Choroid plexus epithelial cell (primary cell): ENCODE measurements at places on chromosomes 4 and X.

DNA sequence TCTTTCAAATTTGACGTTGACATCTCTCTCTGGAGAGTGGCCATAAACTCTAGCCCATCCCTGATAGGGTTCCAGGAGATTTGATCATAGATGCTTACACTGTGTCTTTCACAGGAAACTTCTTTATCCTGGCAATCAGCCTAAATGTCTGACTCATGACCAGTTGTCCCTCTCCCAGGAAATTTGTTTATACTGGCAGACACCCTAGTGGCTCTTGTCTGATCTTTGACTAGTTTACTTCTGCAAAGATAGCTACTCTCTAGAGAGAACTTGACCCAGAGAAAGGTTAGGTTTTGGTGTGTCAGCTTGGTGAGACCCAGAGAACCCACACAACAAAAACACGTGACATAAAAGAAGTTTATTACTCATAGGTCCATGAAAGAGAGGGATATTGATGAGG, 509.8 kb downstream of the CENPC start:
- DNase-seq, result peak; percentile 85

DNA sequence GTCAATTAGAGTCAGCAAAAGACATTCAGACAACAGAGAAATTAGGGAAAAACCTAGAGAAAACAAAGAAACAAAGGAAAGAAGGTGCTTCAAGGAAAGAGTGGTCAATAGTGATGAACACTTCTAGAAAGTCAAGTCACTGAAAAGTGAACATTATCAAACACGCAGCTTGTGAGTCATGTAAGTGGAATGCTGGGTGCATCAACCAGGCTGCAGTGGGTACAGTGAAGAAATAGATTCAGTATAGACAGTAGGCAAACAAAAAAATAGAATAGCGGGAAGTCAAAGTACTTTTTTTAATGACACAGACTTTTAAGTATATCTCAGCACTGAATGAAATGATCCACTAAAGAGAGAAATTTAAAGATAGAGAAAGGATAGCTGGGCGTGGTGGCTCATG, 245.8 kb downstream of the ARHGAP24 start:
- peak; percentile 66 for DNase-seq

GRCh38 chr4:80989921-80990544, 40.5 kb upstream of the BMP3 start:
- DNase-seq, result peak; percentile 85

GRCh38 chr4:185480016-185480732, 8.6 kb upstream of the CCDC110 start:
- no peak for DNase-seq

GRCh38 chrX:3659761-3660160, 53.7 kb downstream of the PRKX start:
- DNase-seq, result peak; percentile 26

- peak; percentile 74 for DNase-seq
Observed at GRCh38 chr4:126405369-126405982, 1090.7 kb downstream of the FAT4 start.

DNA sequence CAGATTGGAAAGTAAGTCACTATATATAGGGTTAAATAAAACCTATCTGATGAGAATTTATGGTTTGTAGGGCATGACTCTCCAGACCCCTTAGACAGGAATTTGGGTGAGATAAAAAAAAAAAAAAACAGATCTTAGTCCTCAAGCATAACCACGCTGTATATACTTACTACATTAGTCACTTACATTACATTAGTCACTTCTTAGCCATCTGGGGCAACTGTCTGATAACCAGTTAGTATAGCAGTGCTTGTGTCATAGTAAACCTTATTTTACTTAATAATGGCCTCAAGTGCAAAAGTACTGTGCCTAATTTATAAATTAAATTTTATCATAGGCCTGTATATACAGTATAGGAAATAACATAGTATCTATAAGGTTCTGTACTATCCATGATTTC, 60.2 kb upstream of the RPS6KA6 start:
- peak; percentile 17 for DNase-seq

DNA sequence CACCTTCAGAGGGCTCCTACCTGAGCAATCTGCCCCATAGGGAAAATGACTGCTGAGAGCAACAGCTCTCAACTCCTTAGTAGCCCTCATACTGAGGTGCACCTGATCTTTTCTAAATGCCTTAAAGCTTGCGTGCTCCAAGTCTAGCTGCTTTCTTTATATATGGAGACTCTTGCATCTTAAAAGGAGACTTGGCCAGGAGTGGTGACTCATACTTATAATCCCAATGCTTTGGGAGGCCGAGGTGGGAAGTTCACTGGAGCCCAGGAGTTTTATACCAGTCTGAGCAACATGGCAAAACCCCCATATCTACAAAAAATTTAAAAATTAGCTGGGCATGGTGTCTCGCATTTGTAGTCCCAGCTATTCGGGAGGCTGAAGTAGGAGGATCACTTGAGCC, 78.1 kb upstream of the TRIM2 start:
- DNase-seq, result no peak

DNA sequence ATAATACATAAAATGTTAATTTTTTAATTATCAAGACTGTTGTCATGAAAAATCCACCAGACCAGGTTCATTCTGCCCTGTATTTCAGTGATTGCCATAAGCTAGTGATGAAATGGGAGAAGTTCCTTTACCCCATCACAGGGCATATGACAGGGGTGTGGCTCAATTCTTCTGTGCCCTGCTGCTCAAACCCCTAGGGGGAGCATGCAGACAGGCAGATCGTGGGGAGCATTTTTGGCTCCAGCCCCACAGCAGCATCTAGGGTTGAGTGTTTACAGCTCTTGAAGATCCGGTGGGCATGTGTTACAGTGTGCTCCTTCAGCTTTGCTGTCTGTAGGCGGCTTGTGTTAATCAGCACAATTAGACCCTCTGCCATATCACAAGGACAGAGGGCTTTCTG, 700.7 kb downstream of the PCDH18 start:
- DNase-seq, result no peak

DNA sequence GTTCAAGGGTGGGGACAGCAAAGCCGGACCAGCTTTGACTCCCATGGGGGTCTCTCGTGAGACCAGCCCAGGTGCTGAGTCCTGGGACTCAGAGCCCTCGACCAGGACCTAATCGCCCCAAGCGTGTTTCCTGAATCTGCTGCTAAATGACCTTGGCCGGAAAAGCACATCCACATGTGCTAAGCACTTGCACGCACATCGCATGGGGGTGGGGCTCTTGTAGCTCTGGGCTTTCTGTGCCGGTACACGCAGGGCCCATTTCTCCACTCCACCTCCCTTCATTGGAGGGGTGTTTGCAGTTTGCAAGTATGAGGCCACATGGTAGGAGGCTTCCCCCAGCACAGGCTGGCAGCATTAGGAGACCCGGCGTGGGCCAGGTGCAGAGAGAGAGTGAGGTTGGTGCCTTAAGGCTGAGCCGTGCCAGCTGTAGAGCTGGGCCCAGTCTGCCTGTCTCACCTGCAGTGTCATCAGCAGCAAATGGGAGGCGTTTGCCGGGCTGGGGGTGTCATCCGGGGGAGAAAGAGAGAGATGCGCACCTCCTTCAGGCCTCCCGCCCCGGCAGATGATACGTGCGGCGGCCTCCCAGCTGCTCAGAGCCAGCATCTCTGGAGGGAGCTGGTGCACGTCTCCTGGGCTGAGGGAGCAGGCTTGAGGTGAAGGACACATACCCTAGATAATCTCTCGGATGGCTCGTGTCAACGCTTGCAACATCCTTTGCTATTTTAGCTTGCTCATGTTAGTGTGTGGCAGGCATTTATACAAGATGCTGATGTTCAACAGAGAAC, 45.2 kb upstream of the CLCN4 start:
- DNase-seq, result no peak

GRCh38 chr4:970046-970745, 3.2 kb downstream of the DGKQ start:
- DNase-seq, result no peak

DNA sequence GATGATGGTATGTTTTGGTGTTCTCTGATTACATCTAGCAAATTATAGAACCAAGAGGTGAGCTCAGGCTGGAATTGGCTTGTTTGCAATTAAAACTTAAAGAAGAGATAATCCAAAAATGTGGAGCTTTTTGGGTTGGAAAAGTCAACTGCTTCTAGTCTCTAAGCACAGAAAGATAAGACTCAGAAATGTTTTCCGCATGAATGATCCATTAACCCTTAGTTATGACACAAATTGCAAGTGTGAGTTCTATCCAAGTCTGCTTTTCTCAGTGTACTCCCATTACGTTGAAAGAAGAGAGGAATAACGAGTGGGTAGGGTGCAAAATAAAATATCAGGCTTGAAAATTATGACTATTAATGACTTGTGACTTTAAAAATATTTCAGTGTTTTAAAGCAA, 38.5 kb downstream of the HPGD start:
- no peak for DNase-seq

DNA sequence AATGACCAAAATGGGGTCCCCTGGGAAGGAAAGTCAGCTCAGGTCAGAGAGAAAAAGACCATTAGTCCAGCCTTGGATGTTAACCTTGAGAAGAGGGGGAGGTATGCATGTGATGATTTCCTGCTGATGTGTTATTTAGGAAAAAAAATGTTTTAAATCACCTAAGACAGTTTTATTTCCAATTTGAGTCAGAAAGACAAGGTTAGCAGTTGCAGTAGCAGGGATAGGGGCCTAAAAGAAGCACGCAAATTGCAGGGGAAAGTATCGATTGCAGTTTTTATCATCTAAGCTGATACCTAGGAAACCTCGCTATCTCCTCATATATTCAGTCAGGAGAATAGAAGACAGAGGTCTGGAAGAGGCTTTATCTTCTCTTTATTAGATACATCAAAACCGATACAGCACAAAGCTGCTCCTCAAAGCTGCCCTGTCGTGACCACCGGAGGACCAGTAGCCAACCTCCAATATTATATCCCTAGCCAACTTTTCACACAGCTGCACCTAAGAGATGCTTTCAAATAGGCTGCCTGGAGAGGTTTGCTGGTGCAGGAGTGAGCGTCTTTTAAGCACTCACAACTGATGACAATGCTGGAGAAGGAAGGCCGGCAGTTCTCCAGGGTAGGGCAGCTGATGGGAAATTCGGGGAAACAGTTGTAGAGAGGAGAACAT, 289.4 kb downstream of the INPP4B start:
- DNase-seq, result no peak

DNA sequence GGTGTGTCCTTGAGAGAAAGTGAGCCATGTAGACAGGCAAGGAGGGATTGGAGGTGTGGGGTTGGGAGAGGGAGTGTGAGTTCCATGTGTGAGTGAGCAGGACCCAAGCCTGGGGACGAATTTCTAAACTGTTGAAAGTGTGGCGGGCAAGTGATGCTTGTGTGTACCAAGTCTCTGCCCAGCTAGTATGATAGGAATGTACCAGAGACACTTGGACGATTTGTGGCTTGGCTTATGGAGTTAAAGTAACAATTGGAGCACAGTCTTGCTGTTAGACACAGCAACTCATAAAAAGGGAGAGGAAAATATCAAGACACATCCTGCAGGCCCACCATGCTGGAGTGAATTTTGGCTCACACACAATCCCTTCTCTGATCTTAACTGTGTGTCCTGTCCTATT, 8.5 kb downstream of the PTTG2 start:
- DNase-seq, result no peak

GRCh38 chrX:15755091-15755490, 17.0 kb downstream of the CA5B start:
- DNase-seq, result no peak

GRCh38 chrX:117838581-117839331, 277.9 kb downstream of the KLHL13 start:
- no peak for DNase-seq

DNA sequence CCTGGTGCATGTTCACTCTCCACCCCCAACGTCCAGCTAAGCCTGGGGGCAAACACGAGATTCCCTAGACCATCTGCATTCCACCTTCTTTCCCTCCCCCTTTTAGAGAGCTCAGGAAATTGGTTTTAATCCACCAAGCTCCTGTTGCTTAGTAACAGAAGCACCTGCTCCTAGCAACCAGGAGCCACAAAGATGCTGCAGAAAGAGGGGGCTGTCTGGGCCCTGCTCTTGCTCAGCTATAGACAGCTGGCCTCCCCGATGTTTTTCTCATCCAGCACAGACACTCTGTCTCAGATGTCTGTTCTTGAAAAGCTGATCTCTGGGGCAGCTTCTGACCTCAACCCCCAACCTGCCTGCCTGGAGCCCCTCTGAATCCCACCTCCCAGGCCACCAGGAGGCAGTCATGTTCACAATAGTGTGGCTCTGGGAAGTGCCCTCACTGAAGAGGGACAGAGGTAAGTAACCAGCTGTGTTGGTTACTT, 71.5 kb downstream of the SLC16A2 start:
- no peak for DNase-seq
